Fibroblast of skin of left quadriceps (primary cell): ENCODE measurements at places on chromosomes 11 and 22.
A peak's percentile ranks its signal among the peaks of the same experiment; 100 is the strongest.

DNA sequence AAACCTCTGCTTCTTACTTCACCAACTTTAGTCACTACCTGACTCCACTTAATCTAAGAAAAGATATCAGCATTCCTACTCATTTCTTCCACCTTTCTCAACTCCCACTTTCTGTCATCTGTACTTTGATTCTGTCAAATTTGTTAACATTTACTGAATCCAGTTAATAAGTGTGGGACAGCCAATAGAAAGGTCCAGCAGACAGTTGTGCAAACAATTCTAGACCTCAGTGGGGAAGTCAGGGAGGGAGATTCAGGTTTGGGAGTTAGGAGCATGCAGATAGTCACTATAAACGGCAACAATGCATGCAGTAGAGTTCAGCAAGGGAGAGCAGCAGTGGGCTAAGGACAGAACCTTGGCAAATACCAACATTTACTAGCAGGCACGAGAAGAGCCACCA, 4.1 kb downstream of the FBXO3 start:
- no peak for DNase-seq

GRCh38 chr22:47515384-47516125, 753.1 kb downstream of the TBC1D22A start:
- DNase-seq, result no peak

GRCh38 chr11:72331761-72332160, 87.8 kb upstream of the PHOX2A start:
- no peak for DNase-seq

DNA sequence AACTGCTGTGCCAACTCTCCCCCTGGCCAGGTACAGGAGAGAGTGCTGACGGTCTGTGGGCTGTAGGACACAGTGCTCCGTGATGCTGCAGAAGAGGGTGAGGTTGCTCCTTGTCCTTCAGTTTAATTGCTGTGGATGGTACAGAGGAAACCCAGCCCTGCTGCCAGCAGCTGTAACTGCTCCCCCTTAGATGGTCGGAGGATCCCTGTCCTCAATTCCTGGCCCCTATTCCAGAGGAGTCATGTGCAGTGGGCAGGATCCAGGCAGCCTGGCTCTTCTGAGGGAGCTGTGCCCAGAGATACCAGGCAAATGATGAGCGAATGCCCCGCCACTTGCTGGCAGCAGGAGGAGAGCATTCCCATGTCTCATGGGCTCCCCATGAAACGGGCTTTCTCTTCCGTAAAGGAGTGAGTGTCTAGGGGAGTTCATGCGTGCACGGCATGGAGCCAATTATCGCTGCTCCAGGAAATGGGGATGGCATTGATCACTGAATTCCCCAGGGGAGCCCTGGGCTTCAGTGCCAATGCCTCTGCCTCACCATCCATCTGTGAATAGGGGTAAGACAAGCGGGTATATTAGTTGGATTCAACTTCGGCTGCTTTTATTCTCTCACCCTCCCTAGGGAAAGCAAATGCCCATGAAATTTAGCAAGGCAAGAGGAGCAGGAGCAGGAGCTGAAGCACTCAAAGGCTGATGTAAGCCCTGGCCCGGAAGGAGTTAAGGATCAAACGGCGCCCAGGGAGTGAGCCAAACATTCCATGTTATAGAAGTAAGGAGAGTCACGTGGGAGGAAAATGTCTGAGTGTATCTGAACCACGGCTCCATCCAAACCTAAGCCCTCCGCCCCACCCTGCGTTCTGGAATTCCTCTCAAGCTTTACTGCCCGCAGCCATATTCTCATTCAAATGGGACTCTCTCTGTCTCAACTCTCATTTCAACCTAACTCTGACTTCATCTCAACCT, 51.0 kb upstream of the CSNK2A3 start:
- peak; percentile 55 for DNase-seq

DNA sequence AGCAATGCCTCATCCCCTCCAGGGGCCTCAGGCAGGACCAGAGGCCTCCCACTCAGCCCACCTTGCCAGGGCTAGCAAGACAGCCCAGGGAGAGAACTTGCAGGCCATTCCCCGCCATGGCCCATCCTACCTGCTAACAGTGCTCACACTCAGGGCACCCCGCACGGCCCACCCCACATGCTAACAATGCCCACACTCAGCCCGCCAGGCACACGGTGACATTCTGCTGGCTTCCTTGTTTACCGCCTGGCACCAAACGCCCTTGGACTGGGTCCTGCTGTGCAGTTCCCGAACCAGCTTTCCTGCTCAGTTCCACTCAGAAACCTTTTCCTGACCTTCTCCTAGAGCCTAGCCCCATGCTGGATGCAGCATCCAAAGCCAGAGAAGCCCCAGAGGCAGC, 33.5 kb upstream of the FADD start:
- DNase-seq, result no peak

DNA sequence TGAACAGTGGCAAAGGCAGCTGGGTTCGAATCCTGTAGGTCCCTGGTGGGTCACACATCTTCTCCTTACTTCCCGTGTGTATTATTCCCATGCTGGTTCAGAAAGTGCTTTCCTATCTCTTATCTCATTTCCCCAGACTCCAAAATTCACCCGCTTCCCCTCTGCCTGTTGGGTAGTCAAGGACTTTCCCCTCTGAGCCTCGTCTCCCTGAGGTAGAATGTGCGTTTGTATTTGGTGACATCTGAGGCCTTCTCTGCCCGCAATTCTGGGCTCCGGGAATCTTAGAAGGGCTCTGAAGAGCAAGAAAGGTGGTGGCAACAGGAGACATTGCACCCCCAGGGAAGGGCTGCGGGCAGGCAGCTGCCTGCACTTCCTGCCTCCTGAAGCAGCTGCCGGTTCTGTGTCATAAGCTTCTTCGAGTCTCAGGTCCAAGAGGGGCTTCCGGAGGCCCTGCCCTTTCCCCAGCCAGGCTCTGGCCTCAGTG, 5.9 kb downstream of the LRRC32 start:
- no peak for DNase-seq

DNA sequence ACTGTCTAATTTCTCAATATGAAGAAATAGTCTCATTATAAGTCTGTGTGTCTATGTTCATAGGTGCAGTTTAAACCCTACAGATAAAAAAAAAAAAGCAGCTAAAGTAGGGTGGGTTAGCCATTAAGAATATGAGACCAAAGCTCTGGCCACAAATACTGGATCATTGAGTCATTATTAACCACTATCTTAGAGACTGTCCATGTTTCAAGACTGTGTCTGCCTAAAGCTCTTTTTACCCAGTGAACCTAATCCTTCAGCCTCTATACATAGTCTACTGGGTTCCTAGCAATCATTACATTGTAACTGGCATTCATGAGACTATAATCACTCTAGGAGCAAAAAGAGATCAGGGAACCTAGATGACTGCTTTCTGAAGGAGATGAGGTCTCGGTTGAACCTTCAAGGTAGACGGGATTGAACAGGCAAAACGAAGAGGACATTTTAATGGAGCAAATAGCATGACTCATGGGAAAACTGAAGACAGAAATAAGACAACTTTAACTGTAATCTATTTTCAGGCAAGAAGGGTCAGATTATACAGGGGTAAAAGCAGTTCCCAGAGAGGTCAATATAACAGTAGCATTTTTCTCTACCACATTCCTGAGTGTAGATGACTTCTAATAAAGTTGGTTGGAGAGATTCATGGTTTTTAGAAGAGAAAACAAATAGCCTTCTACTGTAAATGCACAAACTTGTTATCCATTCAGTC, 64.0 kb upstream of the FIBIN start:
- DNase-seq, result no peak

DNA sequence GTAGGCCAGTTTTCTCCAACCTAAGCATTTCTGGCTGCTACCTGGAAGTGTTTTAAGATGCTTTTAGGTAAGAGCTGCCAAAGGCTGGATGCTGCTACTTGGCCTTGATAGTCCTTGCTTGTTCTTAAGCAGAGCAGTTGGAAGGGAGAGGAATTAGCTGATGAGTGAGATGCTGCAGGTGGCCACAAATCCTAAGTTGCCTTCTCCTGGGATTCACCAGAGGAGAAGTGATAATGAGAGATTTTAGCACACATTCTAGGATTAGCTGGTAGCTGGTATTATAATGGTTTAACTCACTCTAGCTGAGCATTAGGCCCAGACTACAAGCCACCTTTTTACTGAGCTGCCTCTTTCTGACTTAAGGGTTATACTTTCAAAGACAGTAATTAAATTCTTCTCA, 442.9 kb upstream of the RAG2 start:
- DNase-seq, result no peak

- DNase-seq, result no peak
Measured at GRCh38 chr11:23413057-23413456, 552.8 kb upstream of the CCDC179 start.

GRCh38 chr11:46533396-46534100, 60.3 kb downstream of the AMBRA1 start:
- no peak for DNase-seq

GRCh38 chr11:47271328-47271727, 1.4 kb downstream of the MADD start:
- DNase-seq, result no peak

- no peak for DNase-seq
Measured at GRCh38 chr11:6553634-6554033, 49.8 kb downstream of the RRP8 start.

DNA sequence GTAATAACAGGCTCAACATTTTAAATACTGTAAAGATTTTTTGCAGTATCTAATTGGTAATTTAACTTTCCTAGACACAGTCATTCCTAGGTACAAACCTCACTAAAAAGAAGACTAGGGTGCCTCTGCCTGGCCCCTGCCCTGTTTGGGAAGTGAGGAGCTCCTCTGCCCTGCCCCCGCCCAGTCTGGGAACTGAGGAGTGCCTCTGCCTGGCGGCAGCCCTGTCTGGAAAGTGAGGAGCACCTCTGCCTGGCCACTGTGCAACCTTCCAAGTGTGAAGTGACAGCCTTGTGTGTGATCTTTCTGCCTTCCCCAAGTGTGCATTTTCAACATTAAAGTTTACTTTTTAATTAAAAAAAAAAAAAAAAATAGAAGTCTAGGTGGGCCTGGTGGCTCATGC, 4.2 kb downstream of the CHORDC1 start:
- no peak for DNase-seq

GRCh38 chr11:72576661-72577060, 97.6 kb downstream of the PDE2A start:
- DNase-seq, result no peak

DNA sequence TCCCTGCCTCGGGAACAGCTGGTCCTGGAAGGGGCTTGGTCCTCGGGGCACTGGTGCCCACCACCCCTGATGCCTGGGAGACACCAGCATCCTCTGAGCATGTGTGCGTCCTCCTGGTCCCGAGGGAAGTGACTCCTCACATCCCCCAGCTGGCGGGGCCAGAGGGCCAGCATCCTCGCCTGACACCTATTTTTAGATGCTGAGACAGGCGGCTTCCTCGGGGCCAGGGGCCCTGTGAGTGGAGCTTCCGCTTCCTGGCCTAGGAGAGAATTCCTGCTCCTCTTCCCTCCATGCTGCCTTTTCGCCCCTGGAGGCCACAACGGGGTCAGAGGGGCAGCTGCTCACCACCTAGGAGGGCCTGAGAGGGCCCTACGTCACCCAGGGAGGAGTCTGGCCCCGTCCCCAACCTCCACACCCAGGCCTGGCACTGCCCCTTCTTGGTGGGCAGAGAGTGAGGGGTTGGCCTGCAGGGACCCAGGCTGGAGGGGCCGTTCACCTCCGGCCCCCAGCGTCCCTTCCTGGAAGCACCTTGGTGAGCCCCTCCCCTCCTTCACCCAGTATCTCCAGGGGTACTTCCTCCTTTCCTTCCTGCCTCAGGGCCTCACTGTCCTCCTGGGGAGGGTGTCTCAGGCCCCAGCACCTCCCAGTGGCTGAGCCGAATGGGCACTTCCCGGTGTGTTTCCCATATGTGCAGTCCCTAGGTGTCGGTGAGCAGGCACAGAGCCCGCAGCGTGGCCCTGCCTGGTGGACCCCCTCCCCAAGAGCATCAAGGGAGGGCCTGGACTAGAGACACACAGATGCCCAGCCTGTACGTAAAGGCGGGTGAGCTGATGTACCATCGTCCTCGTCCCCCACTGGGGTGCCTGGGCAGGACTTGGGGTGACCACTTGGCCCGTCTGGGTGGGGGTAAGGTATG, 6.1 kb downstream of the CD81 start:
- no peak for DNase-seq

DNA sequence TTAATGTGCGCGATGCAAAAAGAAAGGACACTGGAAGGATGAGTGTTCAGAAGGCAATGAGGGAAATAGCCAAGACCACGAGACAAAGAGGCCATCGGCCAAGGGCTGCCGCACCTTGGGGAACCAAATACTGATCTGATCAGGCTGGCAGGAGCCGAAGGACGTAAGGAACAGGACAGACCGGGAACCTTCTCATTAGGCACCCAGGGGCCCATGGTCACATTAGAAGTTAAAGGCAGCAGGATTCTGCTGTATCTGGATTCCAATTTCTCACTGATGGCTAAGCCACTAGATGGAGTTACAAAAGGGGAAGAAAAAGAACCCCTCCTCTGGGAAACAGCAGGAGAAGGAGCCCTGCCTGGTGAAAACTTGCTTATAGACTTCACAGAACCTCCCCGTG, 28.8 kb upstream of the CPT1A start:
- DNase-seq, result no peak

GRCh38 chr22:42287174-42287890, 16.9 kb upstream of the TCF20 start:
- no peak for DNase-seq

DNA sequence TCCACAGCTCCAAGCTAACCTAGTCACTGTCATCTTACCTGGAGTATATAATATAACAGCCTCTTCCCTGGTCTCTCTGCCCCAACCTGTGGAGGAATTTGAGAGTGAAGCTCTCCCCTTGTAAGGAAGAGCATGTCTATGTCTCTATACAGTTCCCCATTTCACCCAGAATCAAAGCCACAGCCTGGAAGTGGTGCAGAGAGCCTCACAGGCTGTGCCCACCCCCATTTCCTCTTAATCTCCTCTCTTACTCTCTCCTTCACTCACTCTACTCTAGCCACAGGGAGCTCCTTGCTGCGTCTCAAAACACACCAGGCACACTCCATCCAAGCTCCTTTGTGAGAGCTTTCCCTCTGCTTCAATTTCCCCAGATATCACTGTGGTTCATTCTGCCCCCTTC, 302.5 kb upstream of the ISX start:
- DNase-seq, result no peak

DNA sequence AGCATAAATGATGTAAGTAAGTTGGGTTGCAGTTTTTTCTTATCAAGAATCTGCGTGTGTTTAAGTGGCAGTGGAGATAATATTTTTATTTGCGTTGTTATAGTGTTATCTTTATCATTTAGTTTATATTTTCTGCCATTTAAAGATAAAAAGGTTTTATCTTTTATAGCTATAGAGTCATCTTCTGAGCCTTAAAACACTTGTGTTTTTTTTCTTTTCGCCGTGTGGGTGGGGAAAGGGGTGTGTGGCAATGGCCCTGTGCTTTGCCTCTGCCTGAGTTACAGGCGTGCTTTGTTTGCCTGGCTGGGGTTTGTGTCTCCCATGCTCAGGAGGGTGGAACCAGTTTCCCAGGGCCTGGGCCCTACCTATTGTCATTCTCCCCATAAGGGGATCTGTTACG, 16.2 kb downstream of the ARHGEF12 start:
- DNase-seq, result no peak

DNA sequence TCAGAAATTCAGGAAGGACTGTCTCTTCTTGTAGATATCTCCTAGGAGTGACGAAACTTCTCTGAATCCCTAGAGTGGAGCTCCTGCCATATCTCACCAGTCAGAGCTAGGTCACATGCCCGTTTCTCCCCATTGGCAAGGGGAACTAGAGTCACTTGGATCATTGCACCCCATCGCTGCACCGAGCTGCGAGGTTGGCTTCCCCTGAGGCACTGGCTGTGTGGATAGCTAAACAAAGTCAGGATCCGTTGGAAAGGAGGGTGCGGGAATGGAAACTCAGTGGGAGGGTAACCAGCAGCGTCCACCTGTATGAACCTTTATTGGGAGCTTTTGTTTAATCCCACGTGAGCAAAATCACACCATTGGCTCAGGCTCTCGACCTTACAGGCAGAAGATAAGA, 283.8 kb downstream of the BRD1 start:
- no peak for DNase-seq

- DNase-seq, result no peak
Measured at GRCh38 chr11:107621081-107621480, 30.1 kb downstream of the ELMOD1 start.
